ENCODE measurements at places on chromosomes 11 and 22.
A peak's percentile ranks its signal among the peaks of the same experiment; 100 is the strongest.

- peak; percentile 70 for DNase-seq
Observed at GRCh38 chr22:27195094-27195493, 537.7 kb downstream of the MIAT start.

GRCh38 chr11:60389279-60389910 is 6.9 kb upstream of the MS4A14 start:
- no peak for DNase-seq

DNA sequence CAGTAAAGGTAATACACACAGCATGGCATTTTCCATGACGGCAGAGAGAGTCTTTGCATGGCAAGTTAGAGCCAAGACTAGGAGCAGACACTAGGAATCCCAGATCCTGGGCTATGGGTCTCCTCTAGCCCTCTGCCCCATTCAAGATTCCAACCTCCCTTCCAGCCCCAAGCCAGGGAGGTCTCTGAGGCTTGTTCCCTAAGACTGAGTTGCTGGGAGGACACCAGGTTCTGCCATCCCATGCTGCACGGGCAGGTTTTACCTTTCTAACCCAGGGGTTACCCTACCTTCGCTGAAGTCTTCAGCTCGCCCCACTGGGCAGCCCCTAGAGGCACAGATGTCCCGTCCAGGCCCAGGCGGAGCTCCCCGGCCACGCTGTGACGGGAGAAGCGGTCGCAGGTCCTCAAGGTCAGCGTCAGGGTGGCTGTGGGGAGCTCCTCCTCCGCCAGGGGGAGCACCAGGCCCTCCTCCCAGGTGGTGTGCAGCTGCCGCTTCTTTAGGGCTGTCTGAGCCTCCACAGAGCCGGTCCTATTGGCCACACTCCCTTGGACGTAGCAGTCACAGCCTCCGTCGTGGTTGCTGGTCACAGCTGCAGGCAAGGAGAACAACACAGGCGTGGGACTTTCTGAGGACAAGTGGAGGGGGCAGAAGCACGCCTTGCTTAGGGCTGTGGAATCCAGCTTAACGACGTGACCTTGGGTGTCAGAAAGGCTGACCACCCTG is 33.8 kb downstream of the SYT13 start:
- peak; percentile 82 for DNase-seq

- DNase-seq: peak; percentile 44
Observed at GRCh38 chr11:27028561-27028965, 12.1 kb upstream of the BBOX1 start.

DNA sequence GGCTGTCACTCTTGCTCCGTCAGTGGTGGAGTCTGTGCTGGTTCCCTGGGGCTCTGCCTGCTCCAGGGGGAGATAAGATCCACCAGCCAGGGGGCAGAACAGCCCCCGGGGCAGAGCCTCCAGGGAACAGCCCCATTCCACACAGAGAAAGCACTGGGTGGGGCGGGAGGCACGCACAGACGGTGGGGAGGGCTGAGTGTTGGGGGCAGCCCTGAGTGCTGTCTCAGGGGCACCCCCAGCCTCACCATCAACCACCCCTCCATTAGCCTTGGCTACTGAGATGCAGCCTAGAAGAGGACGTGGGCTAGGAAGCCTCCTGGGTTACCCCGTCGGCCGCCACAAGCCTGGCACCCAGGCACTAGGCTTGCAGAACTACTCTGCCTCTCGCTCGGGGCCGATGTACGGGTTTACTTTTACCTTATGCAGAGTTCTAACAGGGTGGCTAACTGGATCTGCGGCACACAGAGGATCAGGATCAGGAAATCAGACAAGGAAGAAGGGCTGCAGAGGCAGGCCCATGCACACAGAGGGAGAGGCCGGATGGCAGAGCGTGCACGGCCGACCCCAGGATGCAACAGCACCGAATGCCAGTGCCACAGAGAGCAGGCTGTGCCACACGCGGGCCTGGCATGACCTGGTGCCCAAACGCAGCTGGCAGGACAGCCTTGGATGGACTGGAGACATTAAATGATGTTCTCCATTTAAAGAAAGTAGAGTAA is 140.5 kb downstream of the CTTN start:
- DNase-seq: no peak

Measured in myocyte (in vitro differentiated cells).